SIG-M5 (cell line): ENCODE measurements at places on chromosomes 5 and 9.

DNA sequence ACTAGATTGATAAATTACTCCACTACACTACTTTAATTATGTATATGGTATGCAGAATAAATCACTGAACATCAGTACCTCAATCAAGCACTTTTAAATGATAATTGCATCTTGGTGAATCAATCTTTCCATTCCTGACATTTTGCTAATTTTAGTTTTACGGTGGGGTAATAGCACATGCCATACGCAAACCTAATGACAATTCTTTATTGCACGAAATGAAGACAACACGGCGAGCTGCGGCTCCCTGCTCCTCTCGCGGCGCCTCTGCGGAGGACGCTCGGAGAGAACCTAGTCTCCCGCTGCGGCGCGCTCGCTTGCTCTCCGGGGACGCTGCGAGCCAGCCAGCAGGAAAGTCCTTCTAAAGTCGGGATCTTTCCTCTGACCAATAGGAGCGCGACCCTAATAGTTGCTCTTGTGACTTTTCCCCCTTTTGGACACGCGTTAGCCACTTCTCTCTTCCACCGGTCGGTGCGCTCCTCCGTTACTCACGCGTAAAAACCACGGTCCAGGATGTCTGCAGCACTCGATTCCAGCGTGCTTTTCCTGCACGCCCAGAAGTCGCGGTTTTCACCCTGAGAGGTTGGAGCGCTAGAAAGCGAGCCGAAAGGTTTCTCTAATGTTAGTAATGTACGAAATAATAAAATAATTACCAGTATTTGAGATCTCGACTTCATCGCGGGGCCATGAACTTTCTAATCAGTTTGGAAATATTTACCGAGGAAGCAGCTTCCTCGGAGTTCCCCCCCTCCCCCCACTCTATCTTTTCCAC is 1.0 kb upstream of the MEF2C start:
- DNase-seq: no peak

- DNase-seq: no peak
Measured at GRCh38 chr5:1262381-1262780, 32.5 kb downstream of the TERT start.

GRCh38 chr9:127899128-127899943 is at the start of gene ST6GALNAC6:
TSS of gene ST6GALNAC6 (minus strand) at chr9:127899603. CDS start at chr9:127897981, 1,622 bp downstream.
- DNase-seq: no peak

DNA sequence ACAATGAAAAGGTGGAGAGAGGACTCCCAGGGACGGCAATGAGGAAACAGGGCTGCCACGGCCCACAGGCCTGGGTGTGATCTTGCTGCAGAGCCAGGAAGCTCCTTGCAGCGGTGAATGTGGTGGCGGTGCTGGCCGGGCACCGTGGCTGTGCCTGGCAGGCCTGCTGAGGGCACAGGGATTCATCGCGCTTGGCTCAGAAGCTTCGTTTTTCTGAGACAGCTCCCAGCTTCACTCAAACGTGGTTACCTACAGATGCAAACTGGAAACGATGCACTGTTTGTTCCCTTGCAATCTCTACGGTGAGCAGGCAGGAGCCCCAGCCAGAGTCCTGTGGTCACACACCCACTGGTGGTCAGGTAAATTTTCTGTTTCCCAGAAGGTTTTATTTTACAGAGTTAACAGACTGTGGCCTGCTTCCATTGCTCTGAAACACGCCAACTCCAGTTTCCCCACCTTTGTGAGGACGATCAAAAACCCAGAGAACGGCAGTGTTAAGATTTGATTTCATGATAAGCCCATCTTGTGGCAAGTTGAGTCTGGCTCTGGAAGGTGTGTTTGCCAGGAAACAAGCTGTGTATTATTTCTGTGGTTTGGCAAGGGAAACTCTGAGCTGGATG is 183.9 kb downstream of the AUH start:
- DNase-seq: no peak

- no peak for DNase-seq
Measured at GRCh38 chr9:135789838-135790291, 87.9 kb downstream of the KCNT1 start.
